ENCODE measurements at places on chromosomes 11 and 22. TPM values are rescaled to one million over a fixed set of nuclear protein-coding genes. Genes with fewer than 3 reads are reported as not detected.

Gene TSPO
- 662 TPM for total RNA-seq

Gene B4GALNT4
- 4.7 TPM for total RNA-seq

Gene PAMR1
- 26.1 TPM for total RNA-seq

Gene KCTD17
- total RNA-seq: 29.8 TPM
